Globus pallidus (tissue), 1 donor: ENCODE measurements at places on chromosomes 12 and 14.
A peak's percentile ranks its signal among the peaks of the same experiment; 100 is the strongest.

- no peak for DNase-seq
These were observed 39.3 kb downstream of the ANO2 start for GRCh38 chr12:5905757-5906156.

GRCh38 chr14:58994130-58994529 lies 194.3 kb upstream of the DAAM1 start:
- DNase-seq = no peak

- DNase-seq = no peak
These were observed 236.1 kb downstream of the CEP128 start for GRCh38 chr14:80705241-80705980.

DNA sequence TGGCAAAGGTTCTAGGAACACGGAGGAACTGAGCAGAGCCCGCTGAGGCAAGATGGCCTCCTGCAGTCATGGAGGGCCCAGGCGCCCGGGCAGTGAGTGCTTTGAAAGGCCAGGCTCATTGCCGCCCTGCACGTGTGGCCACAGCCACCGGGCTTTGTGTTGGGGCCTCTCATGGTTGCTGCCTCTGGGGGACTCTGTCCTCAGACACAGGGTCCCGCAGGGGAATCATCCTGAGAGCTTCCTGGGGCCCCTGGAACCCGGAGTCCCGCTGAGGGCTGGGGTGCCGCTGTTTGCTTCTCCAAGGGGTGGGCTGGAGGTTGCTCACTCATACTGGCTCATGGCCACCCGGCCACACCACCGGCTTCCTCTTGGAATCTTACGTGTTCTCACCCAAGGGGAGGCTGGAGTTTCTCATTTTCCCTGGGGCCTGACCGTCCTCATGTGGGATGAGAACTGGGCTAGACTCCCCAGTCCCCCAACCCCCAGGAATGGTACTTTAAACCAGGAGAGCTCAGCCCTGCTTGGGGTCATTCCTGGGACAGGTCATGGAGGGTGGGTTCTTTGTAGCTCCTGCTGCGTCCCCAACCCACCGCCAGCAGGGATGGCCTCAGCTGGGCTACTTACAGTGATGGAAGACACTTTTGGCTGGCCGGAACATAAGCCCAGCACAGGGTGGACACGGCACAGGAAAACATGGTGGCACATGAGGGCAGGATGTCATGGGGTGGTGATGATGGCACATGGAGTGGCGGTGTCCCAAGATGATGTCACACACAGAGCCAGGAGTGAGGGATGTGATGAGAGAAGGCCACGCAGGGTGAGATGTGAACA lies 21.1 kb upstream of the LRTM2 start:
- no peak for DNase-seq

DNA sequence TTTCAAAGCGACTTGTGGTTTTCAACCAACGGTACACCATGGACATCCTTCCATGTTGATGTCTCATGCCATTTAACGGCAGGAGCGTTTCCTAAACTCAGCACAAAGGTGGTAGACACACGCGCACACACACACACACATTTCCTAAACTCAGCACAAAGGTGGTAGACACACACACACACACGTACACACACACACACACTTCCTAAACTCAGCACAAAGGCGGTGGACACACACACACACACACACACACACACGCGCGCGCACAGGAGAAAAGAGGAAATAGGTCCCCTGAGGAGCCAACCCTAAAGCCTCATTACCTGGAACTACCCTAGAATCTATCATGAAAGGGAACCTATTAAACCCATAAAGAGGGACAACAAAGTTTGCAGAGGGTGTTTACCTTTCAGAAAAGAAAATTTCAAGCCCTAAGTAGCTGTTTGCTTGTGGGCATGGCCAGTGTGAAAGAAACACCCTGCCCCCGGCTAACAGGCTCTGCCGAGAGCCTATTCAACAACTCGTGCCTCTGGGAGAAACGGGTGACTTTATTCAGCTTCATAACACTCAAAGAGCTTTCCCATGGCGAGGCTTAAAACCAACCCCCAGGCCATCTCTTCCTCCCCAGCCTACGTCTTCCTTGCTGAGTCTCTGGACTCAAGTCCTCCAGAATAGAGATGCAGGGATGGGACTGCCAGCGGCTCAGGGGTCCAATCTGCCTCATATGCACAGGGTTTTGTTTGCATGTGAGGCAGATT lies 31.8 kb downstream of the SLC8B1 start:
- no peak for DNase-seq

- peak; percentile 82 for DNase-seq
These were observed 8.5 kb upstream of the CFL2 start for GRCh38 chr14:34722723-34723545.

DNA sequence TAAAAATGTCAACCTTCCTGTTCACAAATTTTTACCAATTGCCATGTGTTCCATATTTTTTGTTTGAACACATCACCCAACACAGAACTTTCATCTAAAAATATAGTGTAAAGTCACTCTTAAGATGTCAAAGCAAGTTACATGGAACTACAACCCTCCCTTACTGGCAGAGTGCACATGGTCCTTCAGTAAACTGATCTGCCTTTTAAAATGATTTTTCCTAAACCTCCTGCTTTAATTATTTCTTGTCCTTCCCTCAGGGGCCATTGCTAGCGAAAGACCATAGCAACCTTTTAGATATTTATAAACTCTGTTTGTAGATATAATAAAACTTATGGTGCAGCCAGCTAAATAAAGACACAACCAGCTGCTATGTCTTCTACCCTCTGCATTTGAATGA lies 255.2 kb upstream of the FAR2 start:
- no peak for DNase-seq

GRCh38 chr12:70485704-70486103 lies 119.6 kb downstream of the KCNMB4 start:
- no peak for DNase-seq

- no peak for DNase-seq
These were observed 96.9 kb downstream of the NPAS3 start for GRCh38 chr14:33035416-33036194.

DNA sequence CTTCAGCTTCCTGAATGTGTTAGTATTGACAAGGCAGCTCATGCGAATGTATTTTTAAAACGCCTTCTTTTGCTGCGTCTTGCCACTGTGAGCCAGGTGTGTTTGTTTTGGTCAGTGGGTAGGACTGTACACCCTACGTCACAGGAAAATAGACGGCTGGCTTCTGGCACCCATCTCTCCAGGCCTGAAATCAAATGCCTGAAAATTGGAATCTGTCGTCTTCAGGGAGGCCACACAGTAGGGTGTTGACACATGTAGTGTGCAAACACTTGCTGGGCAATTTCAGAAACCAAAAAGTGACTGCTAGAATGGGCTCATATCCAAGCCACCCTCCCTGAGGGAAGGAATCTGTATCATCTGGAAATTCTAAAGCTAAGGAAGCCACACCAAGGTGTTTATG lies 209.3 kb downstream of the TTC8 start:
- no peak for DNase-seq

DNA sequence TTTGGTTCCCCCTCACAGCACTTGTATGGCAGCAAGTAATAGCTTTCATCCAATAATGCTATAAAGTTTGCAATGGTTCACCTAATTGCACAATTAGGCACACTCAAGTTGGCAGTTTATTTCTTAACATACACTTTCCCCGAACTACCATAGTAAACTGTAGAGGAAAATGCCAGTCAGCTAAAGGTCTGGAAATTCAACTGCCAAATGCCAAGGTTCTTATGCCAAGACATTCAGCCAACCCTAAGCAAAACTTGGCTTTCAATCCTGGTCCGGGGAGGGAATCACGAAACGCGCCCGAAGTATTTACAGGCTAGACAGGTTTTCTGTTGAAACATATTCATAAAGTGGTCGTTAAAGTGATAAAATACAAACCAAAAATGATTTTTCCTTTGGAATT lies 1512.4 kb upstream of the FLRT2 start:
- DNase-seq = peak; percentile 11

- peak; percentile 47 for DNase-seq
These were observed 198.2 kb downstream of the TSPAN9 start for GRCh38 chr12:3275171-3276041.

DNA sequence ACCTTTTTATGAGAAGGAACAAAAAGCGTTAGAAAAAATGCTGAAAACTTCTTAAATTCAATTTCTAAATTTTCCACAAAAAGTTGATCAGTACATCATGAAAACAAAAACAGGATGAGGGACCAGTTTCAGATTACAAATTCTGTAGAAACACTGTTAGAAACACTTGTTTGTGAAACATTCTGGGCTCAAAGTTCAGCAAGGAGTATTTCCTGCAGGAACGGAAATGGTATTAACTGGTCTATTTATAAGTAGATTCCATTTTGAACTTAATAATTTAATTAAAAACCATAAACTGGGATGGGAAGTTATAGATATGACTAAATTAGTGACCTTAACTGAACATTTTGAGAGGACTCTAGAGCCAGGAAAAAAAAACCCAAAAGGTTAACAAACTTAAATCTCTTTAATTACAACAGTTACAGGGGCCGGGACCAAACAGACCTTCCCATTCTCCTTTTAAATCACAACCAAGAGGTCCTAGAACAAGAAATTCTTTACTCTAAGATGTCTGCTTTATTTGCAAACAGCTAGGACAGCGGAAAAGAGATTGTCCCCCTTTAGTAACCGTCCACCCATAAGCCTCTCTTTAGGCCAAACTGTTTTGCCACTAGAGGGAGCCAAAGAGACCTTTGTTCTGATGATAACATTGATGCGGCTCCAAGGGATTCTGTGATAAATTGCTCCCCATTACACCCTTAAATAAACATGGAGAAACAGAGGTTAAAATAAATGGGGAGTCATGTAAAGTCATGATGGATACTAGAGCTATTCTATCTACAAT lies 69.0 kb upstream of the RERGL start:
- peak; percentile 20 for DNase-seq

- no peak for DNase-seq
These were observed 91.7 kb upstream of the PELI2 start for GRCh38 chr14:56026506-56026905.

- no peak for DNase-seq
These were observed 73.6 kb downstream of the ANO6 start for GRCh38 chr12:45289245-45290215.

DNA sequence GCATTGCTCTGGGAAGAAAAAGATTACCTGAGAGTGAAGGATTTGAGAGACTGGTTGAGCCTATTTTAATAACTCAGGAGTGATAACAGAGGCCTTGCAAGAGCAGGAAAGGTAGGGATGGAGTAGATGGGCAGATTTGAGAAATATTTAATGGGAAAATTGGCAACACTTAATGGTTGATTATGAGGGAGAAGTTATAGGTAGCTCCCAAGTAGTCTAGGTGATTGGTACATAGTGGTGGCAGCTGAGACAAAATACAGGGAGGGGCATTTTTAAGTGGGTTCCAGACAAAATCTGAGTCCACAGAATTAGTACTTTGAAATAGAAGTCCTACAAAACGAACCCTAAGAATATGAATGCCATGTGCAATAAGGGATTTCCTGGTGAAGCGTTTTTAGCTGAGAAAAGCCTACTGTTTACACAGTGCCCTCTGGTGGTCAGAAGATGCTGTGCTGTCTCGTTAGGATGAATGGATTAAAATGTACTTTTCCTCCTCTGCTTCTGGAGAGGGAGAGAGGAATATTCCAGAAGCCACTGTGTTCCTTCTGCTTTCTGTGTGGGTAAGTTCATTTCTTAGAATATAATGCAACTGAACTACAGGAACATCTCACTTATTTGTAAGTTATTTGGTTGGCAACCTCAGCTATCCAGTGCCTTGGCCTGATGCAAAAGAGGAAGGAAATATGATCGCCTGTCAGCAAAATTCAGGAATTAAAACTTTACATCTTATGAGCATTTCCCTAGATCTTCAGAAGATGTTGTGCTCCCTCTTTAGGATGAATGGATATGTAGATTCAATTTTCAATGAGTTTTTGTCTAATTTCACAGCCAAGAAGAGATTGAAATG lies 6.5 kb downstream of the ZBTB1 start:
- DNase-seq = peak; percentile 77

GRCh38 chr14:68506021-68506644 lies 286.7 kb downstream of the ZFP36L1 start:
- DNase-seq = no peak

GRCh38 chr12:98401427-98401826 lies 114.0 kb upstream of the TMPO start:
- no peak for DNase-seq

GRCh38 chr12:124893792-124894516 lies 20.5 kb downstream of the UBC start:
- DNase-seq = no peak

GRCh38 chr12:3684449-3685051 lies 68.4 kb downstream of the CRACR2A start:
- no peak for DNase-seq

DNA sequence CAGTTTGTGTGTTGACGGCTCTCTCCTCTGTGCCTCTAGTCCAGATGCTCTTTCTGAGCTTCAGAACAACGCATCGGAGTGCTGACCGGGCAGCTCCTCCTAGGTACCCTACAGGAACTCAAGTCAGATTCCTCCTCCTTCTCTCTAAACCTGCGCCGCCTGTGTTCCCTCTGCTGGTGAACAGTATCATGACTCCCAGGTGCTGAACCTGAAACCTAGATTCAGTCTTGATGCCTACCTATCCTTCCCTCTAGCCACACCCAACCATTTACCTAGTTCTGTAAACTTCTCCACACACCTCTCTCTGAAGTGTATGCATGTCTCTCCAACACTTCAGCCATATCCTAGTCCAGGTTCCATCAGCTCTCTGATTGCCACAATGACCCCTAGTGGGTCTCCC lies 112.7 kb downstream of the EFCAB11 start:
- no peak for DNase-seq

DNA sequence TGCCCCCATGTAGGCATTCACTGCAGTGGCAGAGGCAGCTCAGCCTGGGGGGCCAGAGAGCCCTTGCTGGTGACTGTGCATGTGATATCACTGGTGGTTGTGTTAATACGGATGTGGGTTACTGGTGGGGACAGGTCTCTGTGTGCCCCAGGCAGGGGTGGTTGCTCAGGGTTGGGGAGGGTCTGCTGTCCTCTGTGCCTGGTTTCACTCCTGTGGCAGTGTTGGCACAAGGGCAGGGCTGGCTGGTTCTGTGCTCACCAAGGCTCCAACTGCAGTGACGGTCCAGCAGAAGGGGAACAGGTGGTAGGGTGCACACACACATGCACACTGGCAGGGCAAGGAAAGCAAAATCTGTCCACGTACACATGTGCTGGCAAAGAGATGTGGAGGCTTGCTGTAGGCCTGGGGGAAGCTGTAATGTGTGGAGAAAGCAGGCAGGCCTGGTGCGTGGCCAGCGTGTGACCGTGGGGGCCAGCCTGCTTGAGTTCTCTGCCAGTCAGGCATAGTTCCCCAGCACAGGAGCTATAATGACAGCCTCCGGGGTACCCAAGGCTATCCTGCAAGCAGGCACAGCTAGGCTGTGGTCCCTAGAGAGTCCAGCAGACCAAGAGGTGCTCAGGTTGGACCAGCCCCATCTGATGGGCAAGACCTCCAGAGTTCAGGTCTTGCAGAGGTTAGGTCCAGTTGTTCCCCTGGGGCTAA lies 254.6 kb downstream of the FBXL14 start:
- no peak for DNase-seq

GRCh38 chr12:39574785-39575497 lies 44.7 kb downstream of the ABCD2 start:
- DNase-seq = no peak

GRCh38 chr14:102594514-102595175 lies 2.2 kb downstream of the RCOR1 start:
- DNase-seq = peak; percentile 44
